ENCODE measurements at places on chromosomes 11 and 22. TPM values are rescaled to one million over a fixed set of nuclear protein-coding genes. Genes with fewer than 3 reads are reported as not detected.

GRCh38 chr11:129943036-129943435 is 47.7 kb upstream of the NFRKB start:
- DNase-seq: no peak

DNA sequence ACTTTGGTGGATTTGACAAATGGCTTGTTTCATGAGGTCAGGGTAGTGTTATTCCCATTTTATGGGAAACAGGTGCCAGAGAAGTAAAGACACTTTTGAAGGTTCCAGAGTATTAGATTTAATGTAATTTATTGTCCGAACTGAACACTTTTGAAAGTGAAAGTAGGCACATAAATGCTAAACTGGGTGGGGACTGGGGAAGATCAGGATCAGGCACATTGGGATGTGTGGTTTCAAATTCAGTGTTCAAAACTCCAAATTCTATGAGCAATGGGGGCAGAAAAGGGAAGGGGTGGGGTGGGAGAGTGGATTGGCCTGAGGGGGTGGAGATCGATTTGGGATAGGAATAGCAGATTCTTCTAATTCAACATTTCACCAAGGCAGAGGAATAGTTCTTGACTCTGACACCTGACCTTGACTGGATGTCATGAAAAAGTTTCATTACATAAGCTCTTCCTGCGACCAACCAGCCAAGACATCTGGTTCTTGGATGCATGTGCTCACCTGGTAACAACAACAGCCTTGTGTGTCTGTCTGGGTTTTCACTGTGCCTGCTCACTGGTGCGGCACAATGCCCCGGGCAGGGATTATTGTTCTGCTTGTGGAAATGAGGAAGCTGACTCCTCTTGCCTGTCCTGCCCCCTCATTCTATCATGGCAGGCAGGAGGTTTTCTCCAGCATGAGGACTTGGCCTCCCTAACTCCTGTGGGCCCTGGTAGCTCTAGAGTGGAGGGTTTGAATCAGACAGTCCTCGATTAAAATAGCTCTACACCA is 10.8 kb downstream of the PPFIBP2 start:
- no peak for DNase-seq

DNA sequence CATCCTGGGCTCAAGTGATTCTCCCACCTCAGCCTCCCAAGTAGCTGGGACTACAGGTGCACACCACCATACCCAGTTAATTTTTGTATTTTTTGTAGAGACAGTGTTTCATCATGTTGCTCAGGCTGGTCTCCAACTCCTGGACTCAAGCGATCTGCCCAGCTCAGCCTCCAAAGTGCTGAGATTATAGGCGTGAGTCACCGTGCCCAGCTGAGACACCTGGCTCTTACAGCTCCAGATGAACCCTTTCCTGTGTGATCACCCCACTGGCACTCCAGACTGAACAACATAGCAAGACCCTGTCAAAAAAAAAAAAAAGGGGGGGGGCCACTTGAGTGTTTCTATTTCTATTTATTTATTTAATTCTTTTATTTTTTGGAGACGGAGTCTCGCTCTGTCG is 1.0 kb upstream of the ADSL start:
- no peak for DNase-seq

DNA sequence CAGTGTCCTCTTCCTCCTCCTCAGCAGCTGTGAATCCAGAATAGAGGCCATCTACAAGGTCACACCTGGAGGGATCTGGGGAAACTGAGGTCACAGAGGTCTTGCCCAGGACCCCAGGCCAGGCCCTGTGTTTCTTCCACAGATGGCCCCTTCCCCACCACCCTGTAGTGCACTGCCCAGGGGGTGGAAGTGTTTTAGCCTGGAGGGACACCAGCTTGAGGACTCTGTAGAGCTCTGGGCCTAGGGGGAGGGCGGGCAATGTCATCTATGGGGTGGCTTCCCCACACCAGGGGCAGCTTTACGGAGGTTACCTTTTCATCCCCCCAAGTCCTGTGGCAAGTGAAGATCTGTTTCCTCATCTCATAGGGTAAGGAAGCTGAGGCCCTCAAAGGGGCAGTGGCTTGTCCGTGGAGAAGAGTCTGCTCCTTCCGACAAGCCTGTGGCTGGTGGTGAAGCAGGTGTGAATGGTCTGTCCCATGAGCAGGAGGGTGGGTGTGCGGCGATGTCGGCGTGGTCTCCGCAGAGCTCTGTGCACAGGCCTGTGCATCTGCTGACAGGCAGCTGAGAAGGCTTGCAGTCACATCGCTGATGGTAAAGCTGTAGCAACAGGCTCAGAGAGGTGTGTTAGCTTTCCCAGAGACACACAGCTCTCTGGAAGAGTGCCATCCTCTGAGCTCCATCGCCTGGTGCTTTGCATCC is 74.1 kb upstream of the WNT7B start:
- peak; percentile 22 for DNase-seq

IL17REL gene
- total RNA-seq: not detected

LRRC4C gene
- 2.2 TPM for total RNA-seq

Measured in osteoblast (primary cell).